ENCODE measurements at places on chromosomes 5 and 9.

GRCh38 chr9:331197-331596 lies 116.5 kb downstream of the DOCK8 start:
- DNase-seq, result no peak

DNA sequence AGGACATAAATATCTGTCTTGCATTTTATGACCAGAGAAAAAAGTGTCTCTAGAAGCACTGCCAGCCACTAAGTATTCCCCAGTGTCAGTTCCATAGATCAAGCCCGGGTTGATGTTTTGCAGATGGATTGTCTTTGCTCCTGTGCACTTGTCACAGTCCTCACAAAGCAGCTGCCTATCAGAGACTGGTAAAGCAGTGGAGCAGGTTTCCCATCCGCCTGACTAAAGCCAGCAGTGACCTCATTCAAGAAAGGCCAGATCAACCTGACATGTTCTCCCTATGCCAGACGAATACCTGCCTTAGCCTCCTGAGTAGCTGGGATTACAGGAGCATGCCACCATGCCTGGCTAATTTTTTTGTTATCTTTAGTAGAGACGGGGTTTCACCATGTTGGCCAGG lies 26.8 kb upstream of the GARNL3 start:
- no peak for DNase-seq

DNA sequence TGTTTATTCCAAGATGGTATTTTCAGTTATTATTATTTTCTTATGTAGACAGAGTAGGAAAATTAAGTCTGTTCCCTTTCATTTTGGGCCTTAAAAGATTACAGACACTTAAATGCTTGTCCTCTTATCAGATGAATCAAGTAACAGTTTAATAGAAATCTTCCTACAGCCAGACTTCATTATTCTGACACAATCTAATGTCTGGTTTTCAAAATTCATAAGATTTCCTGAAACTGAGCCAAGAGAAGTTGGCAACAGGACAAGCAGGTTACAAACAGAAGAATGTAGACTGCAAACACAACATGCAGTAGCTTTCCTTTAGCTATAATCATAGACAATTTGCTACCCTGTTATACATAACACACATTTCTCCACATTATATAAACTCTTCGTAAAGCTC lies 130.5 kb downstream of the FBXL17 start:
- DNase-seq, result no peak

DNA sequence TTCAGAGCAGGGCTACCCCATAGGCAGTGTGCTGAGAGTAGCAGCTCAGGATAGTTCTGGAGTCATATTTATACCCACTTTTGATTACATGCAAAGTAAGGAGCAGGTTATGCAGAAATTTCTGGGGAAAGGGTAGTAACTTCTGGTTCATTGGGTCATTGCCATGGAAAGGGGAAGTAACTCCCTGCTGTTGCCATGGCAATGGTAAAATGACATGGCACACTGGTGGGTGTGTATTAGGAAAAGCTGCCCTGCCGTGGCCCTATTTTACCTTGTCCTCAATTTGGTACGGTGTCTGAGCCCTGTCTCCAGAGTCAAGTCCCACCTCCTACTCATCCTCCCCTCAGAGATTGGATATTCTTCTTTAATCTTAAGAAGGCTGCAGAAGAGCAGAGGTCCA lies 526.7 kb upstream of the TYRP1 start:
- DNase-seq, result no peak

DNA sequence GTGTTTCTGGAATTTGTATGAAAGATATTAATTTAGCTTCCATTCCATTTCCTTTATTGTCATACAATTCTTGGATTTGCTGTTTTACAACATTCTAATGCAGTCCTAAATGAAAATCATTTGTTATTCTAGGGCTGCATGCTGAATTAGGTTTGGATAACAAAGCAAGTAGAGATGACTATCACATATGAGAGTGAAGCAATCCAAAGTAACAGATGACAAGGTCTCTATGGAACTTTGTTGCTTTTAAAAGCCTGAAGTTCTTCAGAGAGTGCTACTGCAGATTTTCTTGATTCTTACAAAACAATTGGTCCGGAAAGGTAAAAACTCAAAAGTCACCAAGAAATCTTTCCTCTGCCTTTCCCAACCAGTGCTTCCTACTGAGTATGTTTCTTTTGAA lies 56.9 kb upstream of the VCAN start:
- no peak for DNase-seq

GRCh38 chr9:21491756-21492155 lies 9.6 kb upstream of the IFNE start:
- no peak for DNase-seq

DNA sequence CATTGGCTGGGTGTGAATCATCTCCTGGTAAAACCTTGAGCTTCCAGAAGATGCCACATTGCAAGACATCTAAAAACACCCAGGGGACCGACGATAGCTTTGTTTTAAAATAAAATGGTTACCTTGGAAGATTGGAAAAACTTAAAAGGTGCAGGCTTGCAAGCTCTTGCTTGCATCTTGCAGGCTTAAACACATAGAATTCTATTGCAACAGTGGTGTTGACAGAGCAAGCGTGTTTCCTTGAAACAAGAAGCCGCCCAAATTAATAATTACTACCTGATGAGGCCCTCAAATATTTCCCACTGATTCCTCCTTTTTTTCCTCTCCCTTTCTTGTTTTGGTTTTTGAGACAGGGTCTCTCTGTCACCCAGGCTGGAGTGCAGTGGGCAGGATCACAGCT lies 137.1 kb upstream of the BASP1 start:
- no peak for DNase-seq

DNA sequence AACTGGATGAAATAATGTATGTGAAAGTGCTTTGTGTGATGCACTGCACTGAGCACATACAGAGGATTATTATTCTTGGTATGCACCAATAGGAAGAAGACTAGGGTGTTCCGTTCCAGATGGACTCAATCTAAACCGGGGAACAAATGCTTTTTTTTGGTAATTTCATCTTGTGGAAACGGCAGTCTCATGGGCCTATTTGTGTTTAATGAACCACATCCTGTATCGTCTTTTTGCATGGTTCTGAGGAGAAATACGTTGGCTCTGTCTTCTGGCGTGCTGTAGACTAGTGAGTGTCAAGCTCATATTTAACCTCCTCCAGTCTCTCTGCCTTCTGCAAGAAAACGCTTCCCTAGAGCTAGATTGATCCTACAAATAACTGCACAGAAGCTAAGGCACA lies 30.0 kb downstream of the TRIM32 start:
- no peak for DNase-seq

GRCh38 chr5:83864652-83865051 lies 144.0 kb upstream of the HAPLN1 start:
- no peak for DNase-seq

- no peak for DNase-seq
Measured at GRCh38 chr9:107513464-107514100, 24.0 kb upstream of the KLF4 start.

- DNase-seq, result no peak
Measured at GRCh38 chr9:70438341-70438928, 24.0 kb upstream of the KLF9 start.

- DNase-seq, result no peak
Measured at GRCh38 chr5:115246361-115246991, 16.2 kb downstream of the PGGT1B start.

DNA sequence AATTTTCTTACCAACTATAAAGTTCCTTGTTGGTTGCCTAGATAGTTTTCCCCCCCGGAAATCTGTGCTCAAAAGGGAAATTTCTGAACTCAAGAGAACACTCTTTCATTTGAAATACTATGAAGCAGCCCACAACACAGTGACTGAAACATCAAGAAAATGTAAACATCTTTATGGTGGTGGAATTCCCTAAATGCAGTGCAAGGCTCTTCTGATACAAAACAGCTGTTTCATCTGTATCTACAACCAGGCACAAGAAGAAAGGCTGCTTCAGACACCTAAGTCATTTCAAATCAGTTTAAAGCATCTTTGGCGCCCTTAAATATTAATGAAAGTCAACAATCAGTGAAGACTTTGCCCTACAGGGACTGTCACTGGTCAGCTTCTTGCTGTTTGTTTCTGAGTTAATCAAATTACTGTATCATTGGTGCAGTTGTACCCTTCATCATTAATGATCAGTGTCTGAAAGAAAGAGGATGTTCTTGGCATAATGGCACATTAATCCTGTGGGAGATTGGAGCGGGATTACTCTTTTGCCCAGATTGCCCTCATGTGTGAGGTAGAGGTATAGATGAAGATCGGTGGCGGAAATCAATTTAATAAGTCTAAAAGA lies 947.0 kb downstream of the NR2F1-AS1 start:
- DNase-seq, result no peak

DNA sequence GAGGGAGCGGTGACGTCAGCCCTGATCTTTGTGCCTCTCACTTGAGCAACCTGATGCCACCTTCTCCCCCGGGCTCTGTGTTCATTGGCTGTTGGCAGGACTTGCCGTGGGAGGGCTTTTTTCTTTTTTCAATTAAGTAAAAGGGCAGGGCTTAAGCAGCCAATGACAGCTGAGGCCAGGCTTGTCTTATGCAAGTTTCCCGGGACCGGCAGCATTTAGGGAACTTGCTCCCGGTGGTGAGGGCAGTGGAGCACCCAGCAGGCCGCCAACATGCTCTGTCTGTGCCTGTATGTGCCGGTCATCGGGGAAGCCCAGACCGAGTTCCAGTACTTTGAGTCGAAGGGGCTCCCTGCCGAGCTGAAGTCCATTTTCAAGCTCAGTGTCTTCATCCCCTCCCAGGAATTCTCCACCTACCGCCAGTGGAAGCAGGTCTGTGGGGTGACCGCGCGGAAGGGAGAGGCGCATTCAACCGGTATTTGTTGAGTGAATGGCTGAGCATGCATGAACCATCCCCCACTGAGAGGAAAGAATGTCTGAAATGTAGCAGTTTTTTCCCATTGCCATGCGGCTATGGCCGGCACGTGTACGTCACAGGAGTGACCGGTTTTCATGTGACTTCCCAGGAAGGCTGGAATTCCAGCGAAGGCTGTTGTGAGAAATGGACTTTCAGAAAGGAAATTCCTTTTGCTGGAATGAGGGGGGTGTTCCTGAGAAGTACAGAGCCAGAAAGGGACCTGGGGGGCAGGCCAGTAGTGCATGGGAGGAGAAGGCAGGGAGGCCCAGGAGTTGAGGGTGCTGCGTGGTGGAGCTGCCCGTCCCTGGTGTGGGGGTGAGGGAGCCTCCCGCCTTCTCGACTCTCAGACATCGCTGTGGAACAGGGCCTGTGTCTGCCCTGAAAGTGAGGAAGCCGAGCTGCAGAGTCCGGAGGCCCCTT lies 29.0 kb downstream of the PTGES2 start:
- DNase-seq, result no peak
